ENCODE measurements at places on chromosomes 11 and 22.

GRCh38 chr11:106399624-106400023, 322.2 kb downstream of the AASDHPPT start:
- no peak for DNase-seq

DNA sequence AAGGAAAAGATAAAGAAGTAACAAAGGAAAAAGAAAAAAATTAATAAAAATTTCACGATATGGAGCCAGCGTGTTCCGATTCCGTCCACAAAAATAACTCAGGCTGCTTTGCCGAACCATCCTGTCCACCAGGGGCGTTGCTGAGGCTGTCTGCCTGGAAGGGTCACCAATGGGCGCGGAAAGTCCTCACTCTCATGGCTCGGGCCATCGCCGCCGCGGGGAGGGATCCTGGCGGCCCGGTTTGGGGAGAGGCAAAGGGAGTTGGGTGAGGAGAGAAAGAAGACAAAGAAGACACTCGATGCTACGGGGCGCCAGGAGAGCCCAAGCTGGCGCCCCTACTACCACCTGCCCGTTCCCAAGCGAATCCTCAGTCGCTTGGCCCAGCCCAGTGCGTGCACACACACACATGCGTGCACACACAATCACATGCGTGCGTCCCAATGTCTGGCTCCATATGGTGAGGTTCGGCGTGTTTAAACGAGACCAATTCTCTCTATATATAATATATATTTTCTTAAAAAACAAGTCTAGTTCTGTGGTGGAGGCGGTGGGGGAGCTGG, 5.6 kb upstream of the PYGM start:
- DNase-seq, result no peak

DNA sequence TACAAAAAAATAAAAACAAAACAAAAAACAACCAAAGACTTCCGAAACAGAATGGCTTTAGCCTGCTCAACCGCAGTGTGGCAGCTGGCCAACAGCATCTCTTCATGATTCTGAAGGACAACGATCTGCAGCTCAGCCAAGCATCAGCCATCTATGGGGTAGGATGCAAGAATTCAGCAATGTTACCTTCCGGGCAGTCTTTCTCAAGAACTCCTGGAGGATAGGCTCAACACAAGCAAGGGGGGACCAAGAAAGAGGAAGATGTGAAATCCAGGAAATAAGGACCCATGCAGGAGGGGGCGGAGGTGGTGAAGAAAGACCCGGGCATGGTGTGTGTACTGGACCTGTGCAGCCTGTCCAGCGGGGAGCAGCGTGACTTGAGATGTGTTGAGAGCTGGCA, 3.5 kb upstream of the TSPO start:
- DNase-seq, result no peak

DNA sequence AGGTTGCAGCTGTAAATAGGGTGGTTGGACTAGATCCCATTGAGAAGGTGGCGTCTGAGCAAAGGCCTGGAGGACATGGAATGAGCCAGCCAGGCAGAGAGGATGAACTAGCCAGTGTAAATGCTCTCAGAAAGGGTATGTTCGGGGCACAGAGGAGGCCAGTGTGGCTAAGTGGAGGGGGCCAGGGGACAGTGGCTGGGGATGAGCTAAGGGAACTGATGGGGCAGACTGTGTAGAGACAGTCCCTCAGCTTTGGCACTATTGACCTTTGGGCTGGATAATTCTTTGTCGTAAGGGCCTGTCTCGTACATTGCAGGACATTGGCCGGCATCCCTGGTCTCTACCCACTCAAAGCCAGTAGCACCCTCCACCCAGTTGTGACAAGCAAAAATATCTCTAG, 43.7 kb upstream of the ISX start:
- no peak for DNase-seq

GRCh38 chr11:104337273-104337672, 173.3 kb upstream of the PDGFD start:
- DNase-seq, result no peak

- no peak for DNase-seq
Observed at GRCh38 chr11:134331354-134332188, at the start of gene GLB1L2. GLB1L2 (plus strand) TSS chr11:134331988; CDS start chr11:134332062, 74 bp downstream.

GRCh38 chr11:129989149-129989813, 13.4 kb downstream of the PRDM10 start:
- DNase-seq, result no peak

DNA sequence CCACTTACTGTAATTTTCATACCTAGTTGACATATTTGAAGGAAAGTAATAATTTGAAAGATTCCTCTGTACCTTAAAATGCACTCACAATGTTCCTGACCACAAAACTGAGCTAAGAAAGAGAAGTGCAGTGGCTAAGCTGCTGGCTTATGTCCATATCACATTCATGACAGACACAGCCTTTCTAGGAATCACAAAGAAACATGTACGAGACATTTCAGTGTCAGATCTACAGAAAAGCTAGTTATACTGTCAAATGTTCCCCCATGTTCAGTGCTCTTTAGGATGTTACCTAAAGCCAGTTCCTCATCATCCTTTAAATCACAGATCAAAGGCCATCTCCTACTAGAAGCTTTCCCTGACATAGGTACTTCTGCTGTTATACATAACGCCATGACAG, 142.2 kb upstream of the C11orf58 start:
- DNase-seq, result no peak

- DNase-seq, result no peak
Observed at GRCh38 chr22:30224161-30224857, 22.2 kb downstream of the LIF start.
